ENCODE measurements at places on chromosomes 12 and 14.

DNA sequence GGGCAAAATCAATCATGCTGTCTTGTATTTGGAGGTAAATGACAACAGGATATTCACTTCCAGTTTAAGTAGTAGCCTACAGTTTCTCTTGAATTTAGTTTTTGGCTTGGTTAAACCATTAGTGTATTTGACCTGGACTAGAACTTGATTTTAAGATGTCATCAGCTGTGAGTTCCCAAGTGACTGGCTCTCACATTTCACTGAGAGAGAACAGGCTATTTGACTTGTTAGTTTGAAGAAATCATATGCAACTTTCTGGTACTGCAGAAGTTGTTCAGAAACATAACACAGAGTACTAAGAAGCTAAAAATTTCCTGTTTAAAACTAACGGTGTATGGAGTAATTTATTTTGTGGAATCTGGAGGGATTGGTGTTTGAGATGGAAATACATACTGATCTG, 22.3 kb downstream of the MNAT1 start:
- no peak for DNase-seq

DNA sequence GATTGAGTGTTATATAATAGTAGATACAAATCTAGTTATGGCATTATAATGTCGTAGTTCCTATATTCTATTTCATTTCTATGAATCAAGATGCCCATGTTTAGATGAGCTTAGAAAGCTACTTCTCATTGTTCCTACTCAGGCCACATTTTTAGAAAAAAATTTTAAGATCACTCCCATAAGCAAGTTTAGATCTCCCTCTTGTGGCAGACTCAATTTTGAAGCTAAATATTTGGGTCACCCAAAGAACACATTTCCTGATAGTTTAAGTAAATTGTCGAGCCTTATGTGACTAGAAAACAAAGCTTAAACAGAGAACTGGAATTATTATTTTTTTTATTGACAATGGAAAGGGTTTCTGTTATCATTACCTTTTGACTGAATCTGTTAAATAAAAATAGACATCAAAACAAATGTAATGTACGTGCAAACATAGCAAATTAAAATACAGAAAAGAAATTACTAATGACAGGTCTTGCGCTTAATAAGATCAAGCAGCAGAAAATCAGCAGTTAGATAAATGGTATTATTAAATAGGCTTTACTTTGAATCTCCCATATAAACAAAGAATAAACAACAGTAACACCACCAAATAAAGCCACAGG, 180.2 kb downstream of the ACSS3 start:
- DNase-seq: no peak

- peak; percentile 10 for DNase-seq
Observed at GRCh38 chr14:63853831-63854293, 1.1 kb downstream of the SYNE2 start.

DNA sequence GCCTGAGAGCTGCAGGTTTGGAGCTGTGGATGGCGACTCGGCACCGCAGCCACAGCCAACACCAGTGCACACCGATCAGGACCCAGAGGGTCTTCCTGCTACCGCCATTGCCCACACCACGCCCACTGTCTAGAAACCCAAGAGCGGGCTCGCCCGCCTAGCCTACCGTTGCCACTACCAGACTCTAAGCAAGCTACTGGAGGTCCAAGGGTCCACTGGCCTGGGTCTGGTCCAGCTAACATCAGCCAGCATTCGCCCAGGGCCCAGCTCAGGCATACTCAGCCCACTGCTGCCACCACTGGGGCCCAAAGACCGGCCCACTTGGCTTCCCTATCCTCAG, 30.5 kb upstream of the MON2 start:
- DNase-seq: no peak

- DNase-seq: no peak
Observed at GRCh38 chr12:116882742-116883141, 1.5 kb upstream of the HRK start.

GRCh38 chr12:49910331-49911212, 6.9 kb upstream of the FAIM2 start:
- no peak for DNase-seq

DNA sequence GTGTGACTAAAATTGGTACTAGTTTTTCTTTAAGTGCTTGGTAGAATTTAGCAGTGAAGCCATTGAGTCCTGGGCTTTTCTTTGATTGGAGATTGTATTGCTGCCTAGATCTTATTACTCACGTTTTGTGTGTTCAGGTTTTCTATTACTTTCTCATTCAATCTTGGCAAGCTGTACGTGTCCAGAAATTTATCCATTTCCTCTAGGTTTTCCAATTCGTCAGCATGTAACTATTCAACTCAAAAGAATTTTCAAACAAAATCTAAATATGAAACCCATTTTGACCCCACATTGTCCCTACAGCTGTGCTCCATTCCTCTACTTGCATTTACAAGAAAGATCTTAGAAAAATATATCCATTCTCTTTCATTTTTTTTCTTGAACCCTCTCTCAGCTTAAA, 1613.4 kb upstream of the SEL1L start:
- peak; percentile 34 for DNase-seq

DNA sequence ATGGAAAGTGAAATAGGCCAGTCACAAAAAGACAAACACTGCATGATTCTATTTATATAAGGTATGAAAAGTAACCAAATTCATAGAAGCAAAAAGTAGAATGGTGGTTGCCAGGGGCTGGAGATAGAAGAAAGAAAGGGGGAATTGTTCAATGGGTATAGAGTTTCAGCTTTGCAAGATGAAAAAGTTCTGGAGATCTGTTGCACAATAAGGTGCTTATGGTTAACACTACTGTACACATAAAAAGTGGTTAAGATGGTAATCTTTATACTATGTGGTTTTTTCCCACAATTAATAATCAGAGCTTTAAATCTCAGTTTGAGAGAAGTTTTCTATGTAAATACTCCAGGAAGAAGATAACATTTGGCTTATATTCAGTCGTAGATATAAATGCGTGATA, 73.4 kb downstream of the SLC38A4 start:
- DNase-seq: no peak

DNA sequence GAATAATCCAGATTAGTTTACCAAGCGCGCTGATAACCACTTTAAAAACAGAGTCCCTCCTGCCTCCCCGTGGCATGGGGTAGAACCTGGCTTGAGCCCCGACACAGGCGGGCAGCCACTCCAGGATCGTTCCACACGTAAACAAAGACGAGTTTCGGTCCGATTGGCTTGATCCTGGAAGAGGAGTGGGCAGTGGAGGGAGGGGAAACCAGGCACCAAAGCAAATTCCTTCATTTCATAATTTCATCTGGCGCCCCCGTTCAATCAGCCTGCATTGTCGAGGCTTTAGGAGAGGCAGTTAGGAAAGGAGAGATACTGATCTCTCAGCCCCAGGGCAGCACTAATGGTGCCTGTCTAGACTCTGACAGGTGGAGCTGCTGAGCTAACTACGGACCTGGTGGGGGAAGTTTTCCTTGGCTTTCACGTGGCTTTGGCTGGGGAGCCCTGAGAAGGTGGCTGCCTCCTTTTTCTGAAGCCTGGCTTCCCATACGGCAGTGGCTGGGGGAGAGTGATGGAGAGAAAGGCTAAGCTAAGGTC, 751 bp upstream of the GPRC5A start:
- DNase-seq: no peak

- no peak for DNase-seq
Observed at GRCh38 chr12:75658286-75658685, 146.9 kb upstream of the KRR1 start.

GRCh38 chr14:35988972-35989690, 163.0 kb downstream of the BRMS1L start:
- no peak for DNase-seq

- no peak for DNase-seq
Observed at GRCh38 chr14:87185961-87186560, 806.9 kb downstream of the GALC start.

DNA sequence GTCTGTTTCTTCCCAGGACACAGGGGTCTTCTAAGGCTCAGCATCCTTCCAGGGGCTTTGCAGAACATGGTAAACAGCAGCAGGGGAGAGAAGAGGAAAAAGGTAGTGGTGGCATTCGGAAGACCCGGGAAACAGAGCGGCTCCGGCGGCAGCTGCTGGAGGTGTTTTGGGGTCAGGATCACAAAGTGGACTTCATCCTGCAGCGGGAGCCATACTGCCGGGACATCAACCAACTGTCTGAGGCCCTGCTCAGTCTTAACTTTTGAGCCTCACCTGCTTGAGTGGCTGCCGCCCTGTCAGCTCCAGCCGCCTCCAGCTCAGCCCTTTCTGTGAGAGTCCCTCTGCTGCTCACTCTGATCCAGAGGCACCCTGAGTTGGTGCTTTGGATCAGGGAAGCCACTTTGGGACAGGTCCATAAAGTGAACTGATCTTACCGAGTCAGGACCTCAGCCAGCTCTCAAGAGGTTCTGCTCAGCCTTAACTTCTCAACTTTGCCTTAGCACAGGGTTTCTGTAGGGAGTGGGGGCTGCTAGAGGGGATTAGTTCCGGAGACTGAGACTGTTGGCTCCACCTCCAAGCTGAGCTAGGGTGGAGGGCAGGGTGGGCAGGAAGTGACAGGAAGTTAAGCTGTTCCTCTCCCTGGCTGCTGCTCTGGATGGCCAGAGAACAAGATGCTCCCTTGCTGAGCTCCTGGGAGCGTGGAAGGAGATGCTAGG, 5.4 kb downstream of the SDR39U1 start:
- DNase-seq: no peak

GRCh38 chr14:102694530-102695166, 82.6 kb upstream of the TRAF3 start:
- DNase-seq: peak; percentile 41

DNA sequence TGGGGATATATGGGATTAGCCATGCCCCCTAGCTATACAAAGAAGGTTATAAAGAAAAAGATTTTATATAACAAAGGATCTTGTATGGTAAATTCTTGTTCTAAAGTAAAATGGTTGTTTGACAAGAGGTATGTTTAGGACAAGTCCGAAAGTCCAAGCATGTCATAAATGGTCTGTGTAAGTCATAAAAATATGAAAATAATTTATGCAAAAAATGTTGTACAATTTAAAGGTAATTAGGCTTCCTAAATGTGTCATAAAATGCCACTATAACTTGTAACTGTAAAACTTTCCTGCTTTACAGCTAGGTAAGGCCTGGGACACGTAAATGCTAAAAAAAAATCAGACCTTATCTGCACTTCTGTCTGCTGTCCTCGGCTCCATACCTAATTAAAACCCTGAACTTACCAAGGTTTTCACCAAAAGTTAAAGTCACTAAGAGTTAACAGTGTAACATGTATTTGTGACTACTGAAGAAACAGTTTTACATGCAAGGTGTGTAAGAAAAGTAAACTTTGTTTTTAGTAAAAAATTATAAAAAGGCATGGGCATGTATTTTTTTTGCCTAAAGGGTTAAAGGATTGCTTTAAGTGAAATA, 110.0 kb upstream of the RESF1 start:
- DNase-seq: peak; percentile 16

GRCh38 chr12:108131657-108132126, 2.6 kb downstream of the WSCD2 start:
- DNase-seq: no peak

DNA sequence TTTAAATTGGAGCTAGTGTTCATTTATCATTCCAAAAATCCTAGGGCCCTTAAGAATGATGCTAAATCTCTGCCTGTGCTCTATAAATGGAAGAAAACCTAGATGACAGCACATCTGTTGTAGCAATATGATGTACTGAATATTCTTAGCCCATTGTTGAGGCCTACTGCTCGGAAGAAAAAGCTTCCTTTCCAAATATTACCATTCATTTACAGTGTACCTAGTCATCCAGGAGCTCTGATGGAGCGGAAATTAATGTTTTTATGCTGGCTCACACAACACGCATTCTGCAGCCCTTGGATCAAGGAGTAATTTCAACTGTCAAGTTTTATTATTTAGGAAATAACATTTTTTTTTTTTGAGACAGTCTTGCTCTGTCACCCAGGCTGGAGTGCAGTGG, 77.4 kb downstream of the EML1 start:
- DNase-seq: no peak

GRCh38 chr14:75725481-75725880, 64.4 kb downstream of the TTLL5 start:
- no peak for DNase-seq
